ENCODE measurements at places on chromosomes 5 and 9. TPM values are rescaled to one million over a fixed set of nuclear protein-coding genes. Genes with fewer than 3 reads are reported as not detected.

Gene CENPH
- 13.6 TPM for total RNA-seq

Gene PLPP7
- total RNA-seq, result 9.2 TPM

Gene MARCOL
- total RNA-seq, result not detected

Gene PCDHGA4
- 12.5 TPM for total RNA-seq

Gene EGR1
- 1.8 TPM for total RNA-seq

Gene PCDHA1
- total RNA-seq, result 13.8 TPM

Gene CA9
- total RNA-seq, result 1.2 TPM

Gene CDC20B
- total RNA-seq, result 1.6 TPM

Gene SHISAL2B
- total RNA-seq, result 0.92 TPM

Gene GARIN3
- total RNA-seq, result not detected

Gene RASGRF2
- 13.4 TPM for total RNA-seq

Gene NADK2
- total RNA-seq, result 91.6 TPM

Data from diencephalon (tissue), 1 donor.